ENCODE measurements at places on chromosomes 1 and 21.
A peak's percentile ranks its signal among the peaks of the same experiment; 100 is the strongest.

DNA sequence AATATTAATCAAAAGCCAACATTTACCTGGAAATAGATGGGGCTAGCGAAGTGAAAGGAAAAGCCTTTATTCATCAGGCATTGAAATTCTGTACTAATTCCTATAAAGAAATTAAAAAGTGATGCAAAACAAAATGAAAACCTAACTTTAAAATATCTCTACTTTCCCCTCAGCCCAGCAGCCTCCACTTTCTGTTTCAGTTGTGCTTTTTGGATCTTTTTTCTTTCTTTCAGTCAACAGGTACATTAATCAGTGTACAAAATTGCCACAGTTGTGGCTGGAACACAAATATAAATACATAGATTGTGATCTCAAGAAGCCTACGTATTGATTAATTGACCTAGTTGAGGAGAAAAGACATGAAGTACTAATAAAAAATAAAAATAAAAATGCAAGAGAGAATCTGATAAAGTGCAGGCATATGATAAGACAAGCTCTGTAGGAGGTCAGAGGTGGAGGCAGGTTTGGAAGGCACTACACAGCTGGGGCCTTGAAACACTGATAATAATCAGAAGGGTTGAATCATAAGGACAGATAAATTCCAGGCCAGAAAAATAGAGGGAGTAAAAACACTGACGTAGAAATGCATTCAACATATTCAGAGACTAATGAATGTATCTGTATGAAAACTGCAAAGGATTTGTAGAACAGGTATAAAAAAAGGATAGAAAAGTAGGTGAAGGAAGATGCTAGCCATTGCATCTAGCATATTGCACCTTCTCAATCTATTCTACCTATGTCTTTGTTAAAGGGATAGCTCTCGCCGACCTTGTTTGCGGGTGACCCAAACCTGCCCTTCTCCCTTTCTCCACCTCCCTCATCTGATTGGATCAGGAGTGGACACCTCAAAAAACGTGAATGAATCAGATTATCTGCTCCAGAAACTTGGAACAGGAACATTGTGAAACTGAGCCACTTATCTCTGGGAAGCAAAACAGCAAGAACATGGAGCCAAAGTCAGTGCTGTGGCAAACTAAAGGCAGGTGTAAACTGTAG, 607.8 kb upstream of the ADGRL2 start:
- no peak for DNase-seq

DNA sequence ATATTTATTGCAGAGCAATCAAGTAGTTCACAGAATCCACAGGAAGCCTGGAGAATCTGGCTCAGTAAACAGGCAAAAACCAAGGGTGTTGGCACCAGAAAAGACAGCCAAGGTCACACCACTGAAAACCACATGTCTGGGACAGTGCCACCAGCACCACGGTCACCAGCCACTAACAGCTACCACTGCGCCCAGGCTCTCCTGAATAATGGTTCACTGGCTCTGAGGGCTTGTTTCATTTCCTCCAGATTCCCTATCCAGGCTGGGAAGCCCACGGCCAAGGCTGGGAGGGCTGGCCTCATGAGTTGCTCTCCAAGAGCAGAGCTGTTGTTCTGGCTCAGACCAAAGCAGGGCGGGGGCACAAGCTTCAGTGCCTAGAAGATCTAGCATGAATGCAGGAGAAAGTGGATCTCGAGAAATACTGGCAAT, 54.5 kb upstream of the PTGFRN start:
- DNase-seq: no peak

- DNase-seq: peak; percentile 75
These were observed 8.7 kb downstream of the UBE2G2 start for GRCh38 chr21:44792702-44793591.

GRCh38 chr1:165828669-165829329, 1.4 kb downstream of the UCK2 start:
- DNase-seq: peak; percentile 25

GRCh38 chr1:81044708-81045107, 756.0 kb upstream of the ADGRL2 start:
- DNase-seq: no peak

GRCh38 chr1:111852261-111852721, 96.6 kb downstream of the DDX20 start:
- DNase-seq: no peak

DNA sequence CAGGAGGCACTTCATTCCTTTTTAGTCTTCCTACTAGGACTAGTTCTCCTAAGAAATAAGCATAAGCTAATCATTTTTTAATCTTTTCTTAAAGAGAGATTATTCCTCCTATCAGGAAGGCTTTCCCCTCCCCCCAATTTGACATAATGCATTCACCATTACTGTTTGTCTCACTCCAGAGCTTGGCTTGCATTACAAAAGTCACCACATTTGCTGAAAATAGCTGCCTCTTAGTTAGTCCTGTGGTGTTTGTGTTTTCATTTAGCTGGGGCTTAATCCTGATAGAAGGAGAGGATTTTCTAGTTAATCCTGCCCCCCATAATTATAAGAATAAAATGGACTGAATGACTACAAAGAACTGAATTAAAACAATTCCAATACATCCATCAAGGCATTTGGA, 307.1 kb upstream of the RRP15 start:
- DNase-seq: no peak

DNA sequence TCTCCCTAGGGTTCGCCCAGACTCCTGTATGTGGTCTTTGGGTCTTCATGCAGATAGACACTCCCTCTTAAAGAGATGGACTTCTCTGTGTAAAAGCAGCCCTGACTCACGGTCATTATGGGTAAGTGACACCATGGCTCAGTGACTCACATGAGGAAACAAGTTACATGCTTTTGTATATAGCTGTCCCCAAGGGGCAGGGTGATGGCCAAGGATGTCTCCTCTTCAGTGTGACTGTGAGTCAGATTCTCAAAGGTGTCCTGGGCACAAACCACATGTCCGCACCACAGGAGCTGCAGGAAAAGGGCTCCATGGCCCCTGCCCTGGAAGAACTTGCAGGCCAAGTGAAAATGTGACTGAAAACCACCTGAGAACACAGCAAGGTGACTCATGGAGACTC, 380.4 kb downstream of the NPHP4 start:
- DNase-seq: no peak

GRCh38 chr1:198630863-198631262, 8.0 kb upstream of the PTPRC start:
- no peak for DNase-seq

- DNase-seq: no peak
These were observed 43.9 kb downstream of the SKI start for GRCh38 chr1:2271841-2272655.

- DNase-seq: no peak
These were observed 312.9 kb downstream of the NFIA start for GRCh38 chr1:61395146-61395800.

- peak; percentile 4 for DNase-seq
These were observed 262.1 kb downstream of the AKT3 start for GRCh38 chr1:243587823-243588560.

- no peak for DNase-seq
These were observed 61.3 kb downstream of the LBR start for GRCh38 chr1:225366552-225366951.

GRCh38 chr1:175479521-175480342, 263.7 kb downstream of the TNR start:
- no peak for DNase-seq

DNA sequence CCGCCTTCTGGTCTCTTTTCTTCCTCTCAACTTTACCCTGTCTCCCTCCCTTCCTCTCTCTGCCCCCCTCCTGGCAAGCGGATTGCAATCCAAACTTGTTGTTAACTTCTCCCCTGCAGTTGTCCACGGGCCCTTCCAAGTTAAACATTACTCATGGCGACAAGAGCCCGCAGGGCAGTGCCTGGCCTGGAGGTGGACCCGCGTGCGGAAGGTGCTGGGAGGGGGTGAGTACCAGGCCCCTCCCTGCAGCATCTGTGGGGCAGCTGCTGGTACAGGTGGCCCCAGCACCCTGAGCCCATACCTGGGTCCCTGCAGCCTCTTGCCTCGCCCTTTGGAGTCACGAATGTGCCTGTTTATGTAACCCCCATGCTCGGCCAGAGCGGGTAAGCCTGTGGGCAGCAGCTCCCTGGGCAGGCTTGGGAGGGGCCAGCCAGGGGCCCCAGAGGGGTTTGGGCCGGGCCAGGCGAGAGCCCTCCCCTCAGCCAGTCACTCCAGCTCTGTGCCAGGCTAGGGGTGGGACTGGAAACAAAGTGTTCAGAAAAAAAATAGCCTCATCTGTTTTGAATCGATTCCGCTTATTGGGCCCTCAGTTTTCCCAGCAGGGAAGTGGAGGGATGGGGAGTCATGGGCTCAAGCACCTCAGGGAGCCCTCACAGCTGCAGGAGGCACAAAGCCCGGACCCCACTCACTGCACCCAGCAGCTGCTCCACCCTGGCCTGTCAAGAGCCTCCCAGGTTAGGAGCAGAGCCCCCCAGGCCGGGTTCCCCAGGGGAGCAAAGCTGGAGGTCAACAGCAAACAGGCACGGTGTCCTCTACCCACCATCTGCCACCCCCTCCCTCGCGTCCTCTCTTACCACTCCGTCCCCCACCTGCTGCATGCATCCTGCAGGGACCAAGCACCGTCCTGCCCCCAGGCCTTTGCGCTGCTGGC, 14.0 kb upstream of the FAAP20 start:
- DNase-seq: no peak

GRCh38 chr1:197774466-197775281, 606 bp downstream of the DENND1B start:
- DNase-seq: no peak

DNA sequence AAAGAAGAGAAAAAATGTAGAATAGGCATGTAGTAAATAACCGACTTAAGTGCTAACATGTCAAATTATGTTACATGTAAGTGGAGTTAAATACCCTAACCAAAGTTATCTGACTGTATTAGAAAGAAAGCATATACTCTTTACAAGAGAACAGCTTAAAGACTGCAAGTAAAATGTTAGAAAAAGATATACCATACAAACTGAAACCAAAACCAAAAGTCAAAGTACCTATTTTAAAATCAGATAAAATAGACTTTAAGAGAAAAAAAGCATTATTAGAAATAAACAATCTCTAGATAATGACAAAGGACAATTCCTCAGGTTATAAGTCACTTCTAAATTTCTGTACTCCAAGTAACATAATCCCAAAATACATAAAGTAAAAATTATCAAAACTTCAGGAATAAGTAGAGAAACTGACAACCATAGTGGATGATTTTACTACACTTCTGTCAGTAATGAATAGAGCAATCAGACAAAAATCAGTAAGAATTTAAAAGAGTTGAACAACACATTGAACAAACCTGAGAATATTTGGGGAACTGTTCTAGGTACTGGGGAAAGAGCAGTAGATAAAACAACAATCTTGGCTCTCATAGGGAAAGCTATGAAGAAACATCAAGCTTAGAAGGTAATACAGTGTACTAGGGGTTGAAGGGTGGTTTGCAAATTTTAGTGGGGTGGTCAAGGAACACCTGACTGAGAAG, 127.3 kb downstream of the TBX19 start:
- DNase-seq: no peak

GRCh38 chr1:212566522-212567479, 41.8 kb upstream of the ATF3 start:
- DNase-seq: peak; percentile 62

DNA sequence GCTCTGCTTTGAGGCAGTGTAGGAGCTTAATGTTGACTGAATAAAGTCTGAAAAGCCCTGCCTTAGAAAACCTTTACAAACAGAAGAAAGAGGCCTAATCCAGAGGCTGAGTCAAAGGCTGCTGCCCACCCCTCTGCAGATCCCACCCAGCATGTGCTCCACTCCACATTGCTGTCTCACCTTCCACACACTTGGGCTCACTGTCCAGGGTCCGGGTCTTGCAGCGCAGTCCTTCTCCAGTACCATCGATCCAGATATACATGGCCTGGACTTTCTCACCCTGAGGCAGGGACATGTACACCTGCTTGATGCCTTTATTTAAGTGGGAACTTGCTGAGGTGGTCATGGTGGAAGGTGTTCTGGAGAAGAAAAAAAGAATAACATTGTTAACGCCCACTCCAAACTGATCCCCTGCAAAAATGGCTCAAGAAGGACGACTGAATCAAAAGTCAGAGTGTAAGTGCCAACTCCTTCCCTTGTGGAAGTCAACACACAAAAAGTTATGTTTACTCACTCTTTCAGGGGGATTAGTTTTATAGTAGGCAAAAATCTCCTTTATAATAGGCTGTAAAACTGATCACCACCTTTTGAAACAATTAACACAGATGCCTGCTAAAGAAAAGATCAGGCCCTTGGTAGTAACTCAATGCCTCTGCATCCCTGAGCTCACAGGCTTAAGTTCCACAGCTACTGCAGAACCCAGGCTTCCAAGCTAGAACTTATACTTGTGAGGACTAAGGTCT, 3.0 kb downstream of the GLUL start:
- DNase-seq: no peak

DNA sequence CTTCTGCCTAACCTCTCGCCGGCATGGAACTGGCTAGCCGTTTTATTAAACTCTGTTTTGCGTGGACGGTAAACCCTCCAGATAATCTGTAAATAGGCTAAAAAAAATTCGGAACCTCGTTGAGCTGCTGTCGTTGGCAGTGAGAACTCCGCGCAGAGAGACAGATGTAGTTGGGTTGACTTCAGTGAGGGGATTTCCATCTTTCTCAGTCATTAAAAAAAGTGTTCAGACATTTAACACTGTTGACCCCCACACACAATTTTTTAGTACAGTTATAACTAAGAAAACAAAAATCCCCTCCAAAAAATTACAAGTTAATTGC, 464 bp downstream of the PARK7 start:
- no peak for DNase-seq

- DNase-seq: no peak
These were observed 20.4 kb upstream of the SDE2 start for GRCh38 chr1:226019572-226019971.

DNA sequence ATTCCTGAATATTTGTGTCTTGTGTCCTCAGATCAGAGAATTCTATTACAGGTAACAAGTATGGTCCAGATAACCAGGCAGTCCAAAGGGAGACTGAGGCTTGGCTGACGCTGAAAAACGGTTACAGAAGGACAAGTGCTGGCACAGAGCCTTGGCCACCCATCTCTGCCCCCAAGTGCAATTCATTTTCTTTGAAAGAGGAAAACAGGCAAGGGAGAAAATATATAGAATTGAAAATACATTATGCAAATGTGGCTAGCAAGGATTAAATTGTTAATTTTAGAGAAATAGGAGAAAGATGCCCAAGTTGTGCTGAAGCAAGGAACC, 1.2 kb downstream of the SORT1 start:
- no peak for DNase-seq

GRCh38 chr1:229271448-229272159, 693 bp downstream of the RAB4A start:
- no peak for DNase-seq

GRCh38 chr1:50423670-50424000, 392 bp upstream of the DMRTA2 start:
- no peak for DNase-seq

GRCh38 chr1:100535264-100535663, 2.7 kb upstream of the GPR88 start:
- no peak for DNase-seq

- DNase-seq: no peak
These were observed 193.8 kb downstream of the ZC3H11B start for GRCh38 chr1:219419065-219419464.

GRCh38 chr1:164635803-164636731, 77.1 kb downstream of the PBX1 start:
- no peak for DNase-seq

GRCh38 chr1:164650531-164650930, 91.5 kb downstream of the PBX1 start:
- no peak for DNase-seq

- DNase-seq: peak; percentile 79
These were observed at the start of gene IER5 for GRCh38 chr1:181088079-181089016. Gene IER5 (plus strand): TSS chr1:181088700. CDS start chr1:181088903, 203 bp downstream.

GRCh38 chr1:110047463-110047862, 13.0 kb downstream of the STRIP1 start:
- no peak for DNase-seq

Data from GM19239 (cell line).